Tibial nerve (tissue), 4 donors: ENCODE measurements at places on chromosomes 1 and 21. TPM values are rescaled to one million over a fixed set of nuclear protein-coding genes. Genes with fewer than 3 reads are reported as not detected.
A peak's percentile ranks its signal among the peaks of the same experiment; 100 is the strongest.

The SMCP gene
- total RNA-seq, result not detected

The BNIPL gene
- 1.3 TPM for total RNA-seq

The FBXO2 gene
- total RNA-seq, result 7.5 TPM

The LCE3C gene
- not detected for total RNA-seq

The SAMD13 gene
- 1.5 TPM for total RNA-seq

The C4BPA gene
- total RNA-seq, result not detected

The KCNJ9 gene
- total RNA-seq, result not detected

The CELA2B gene
- total RNA-seq, result not detected

The PCP4 gene
- total RNA-seq, result not detected

The TNFRSF1B gene
- 27.4 TPM for total RNA-seq

The ITLN2 gene
- total RNA-seq, result not detected

The MPZ gene
- total RNA-seq, result 1,776 TPM

- H3K4me1 ChIP-seq, result no peaks in the 10 kb centered on the region
- no peaks in the 10 kb centered on the region for H3K27me3 ChIP-seq
- H3K36me3 ChIP-seq, result no peaks in the 10 kb centered on the region
- H3K4me3 ChIP-seq, result no peak overlapping the region
Measured at GRCh38 chr1:119475866-119476439, 31.1 kb upstream of the HSD3B1 start.

GRCh38 chr1:175070818-175071217 is 3.2 kb downstream of the TNN start:
- no peak overlapping the region for H3K27ac ChIP-seq
- no peak overlapping the region for H3K4me3 ChIP-seq
- DNase-seq, result no peak

- no peak overlapping the region for H3K4me3 ChIP-seq
- no peaks in the 10 kb centered on the region for H3K27me3 ChIP-seq
- H3K27ac ChIP-seq, result no peak overlapping the region
- H3K36me3 ChIP-seq, result no peaks in the 10 kb centered on the region
- no peak for DNase-seq
Measured at GRCh38 chr21:34986561-34987500, 62.3 kb downstream of the RUNX1 start.

DNA sequence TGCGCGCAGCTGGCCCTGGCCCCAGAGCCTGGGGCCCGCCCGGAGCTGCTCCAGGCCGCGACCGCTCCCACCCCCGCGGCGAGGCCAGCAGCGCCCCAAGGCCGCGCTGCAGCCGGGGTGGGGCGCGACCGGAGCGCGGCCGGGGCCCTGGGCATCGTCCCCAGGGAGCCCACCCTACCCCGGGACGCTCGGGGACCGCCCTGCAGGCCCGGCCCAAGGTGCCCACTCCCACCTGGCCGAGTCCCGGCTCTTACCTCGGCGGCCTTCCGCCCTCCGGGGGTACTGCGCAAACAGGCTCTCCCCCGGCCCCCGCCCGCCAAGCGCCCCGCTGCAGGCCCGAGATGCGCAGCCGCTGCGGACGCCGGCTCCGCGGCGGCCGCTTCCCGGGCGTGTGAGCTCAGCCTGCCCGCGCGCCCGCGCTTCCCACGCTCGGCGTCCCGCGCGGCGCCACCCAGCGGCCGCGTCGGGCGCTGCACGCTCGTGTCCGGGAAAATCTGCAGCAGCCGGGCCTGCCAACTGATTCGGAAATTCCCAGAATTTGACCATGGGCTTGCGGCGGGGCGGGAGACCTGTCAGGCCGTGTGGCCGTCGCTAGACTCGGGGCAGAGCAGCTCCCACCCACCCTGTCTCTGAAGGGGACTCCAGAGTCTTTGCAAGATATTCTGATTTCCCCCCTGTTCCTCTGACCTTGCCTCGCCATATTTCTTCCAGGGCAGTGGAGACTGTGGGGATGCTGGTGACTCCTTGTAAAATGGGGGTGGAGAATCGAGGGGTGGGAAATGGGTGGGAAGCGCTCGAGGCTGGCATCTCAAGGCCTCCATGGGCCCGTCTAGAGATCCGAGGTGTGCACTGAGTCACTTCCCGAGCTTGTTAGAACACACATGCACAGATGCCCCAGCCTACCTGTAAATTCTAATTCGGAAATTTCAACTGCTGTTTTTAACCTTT is 41.9 kb downstream of the CD34 start:
- peaks cover 83% of the 10 kb centered on the region for H3K4me1 ChIP-seq
- no peaks in the 10 kb centered on the region for H3K36me3 ChIP-seq
- H3K4me3 ChIP-seq, result peak overlapping the region; percentile 98
- H3K27ac ChIP-seq, result peak overlapping the region; percentile 99
- peak; percentile 65 for DNase-seq

DNA sequence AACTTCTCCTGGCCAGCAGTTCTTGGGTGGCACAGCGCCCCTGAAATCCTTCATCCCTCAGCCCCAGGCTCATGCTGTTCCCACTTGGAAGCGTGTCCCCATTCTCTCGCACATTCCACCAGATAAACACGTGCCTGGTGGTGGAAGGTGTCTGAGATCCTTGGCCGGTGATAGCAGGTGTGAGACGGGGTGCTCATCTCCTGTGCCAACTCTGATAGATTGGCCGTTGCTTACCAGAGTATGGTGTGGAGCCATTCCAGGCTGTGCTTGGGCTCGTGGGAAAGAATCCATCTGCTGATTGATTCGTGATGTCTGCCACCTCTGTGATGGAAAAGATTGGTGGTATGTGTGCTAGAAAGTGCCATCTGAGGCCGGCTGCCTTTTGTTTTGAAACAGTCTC is 22.2 kb downstream of the ACTL8 start:
- H3K27ac ChIP-seq, result no peak overlapping the region
- H3K36me3 ChIP-seq, result no peaks in the 10 kb centered on the region
- peaks cover 4% of the 10 kb centered on the region for H3K4me1 ChIP-seq
- no peak for DNase-seq
- no peak overlapping the region for H3K4me3 ChIP-seq

GRCh38 chr1:218336328-218336727 is 8.8 kb upstream of the TGFB2 start:
- H3K27me3 ChIP-seq, result no peaks in the 10 kb centered on the region
- peaks cover 4% of the 10 kb centered on the region for H3K4me1 ChIP-seq
- no peak for DNase-seq
- H3K4me3 ChIP-seq, result no peak overlapping the region
- no peak overlapping the region for H3K27ac ChIP-seq

DNA sequence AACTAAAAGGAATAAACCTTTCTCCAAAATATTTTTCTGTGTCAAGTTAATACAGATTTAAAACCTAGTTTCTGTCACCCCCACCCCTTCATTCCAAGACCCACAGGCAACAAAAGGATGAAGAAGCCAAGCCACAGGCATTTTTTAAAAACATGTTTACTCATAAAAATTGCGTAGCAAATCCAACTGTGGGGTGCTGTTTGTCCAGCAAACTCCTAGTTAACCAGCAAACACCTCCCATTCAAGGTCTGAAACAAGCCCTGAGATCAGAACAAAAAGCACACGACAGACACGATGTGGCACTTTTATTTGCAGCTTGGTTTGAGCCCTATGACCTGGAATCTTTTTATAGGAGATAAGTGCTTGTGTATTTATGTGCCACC is 149.9 kb upstream of the CAMK1G start:
- no peak overlapping the region for H3K4me3 ChIP-seq
- H3K36me3 ChIP-seq, result no peaks in the 10 kb centered on the region
- no peak overlapping the region for H3K27ac ChIP-seq

- no peaks in the 10 kb centered on the region for H3K27me3 ChIP-seq
- peaks cover 89% of the 10 kb centered on the region for H3K36me3 ChIP-seq
- no peaks in the 10 kb centered on the region for H3K4me1 ChIP-seq
- no peak overlapping the region for H3K27ac ChIP-seq
- H3K4me3 ChIP-seq, result no peak overlapping the region
Measured at GRCh38 chr1:225413708-225414375, 14.0 kb downstream of the LBR start.

GRCh38 chr1:186715887-186716809 is 35.9 kb upstream of the PTGS2 start:
- no peaks in the 10 kb centered on the region for H3K4me1 ChIP-seq
- no peak for DNase-seq
- H3K27ac ChIP-seq, result no peak overlapping the region
- no peaks in the 10 kb centered on the region for H3K27me3 ChIP-seq

DNA sequence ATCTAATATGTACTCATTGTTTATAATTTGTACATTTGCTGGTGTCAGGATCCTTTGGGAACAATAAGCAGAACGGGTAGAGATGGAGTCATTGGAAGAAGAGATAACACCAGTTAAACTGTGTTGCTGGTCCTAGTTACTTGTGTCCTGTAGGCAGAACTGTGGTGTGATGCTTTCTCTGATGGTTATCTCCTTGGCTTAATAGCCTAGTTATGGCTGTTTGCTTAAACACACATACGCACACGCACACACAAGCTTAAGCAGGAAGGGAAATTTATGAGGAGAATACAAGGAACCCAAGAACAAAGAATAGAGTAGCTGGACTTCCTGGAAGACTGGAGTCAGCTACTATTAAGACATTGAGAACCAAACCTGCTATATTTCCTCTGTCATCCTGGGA is 5.7 kb upstream of the PKN2 start:
- no peak overlapping the region for H3K4me3 ChIP-seq
- no peaks in the 10 kb centered on the region for H3K27me3 ChIP-seq
- H3K27ac ChIP-seq, result no peak overlapping the region
- no peak for DNase-seq
- peaks cover 17% of the 10 kb centered on the region for H3K4me1 ChIP-seq
- H3K36me3 ChIP-seq, result no peaks in the 10 kb centered on the region

GRCh38 chr21:45445369-45445768 is 40.4 kb downstream of the COL18A1 start:
- H3K4me1 ChIP-seq, result no peaks in the 10 kb centered on the region
- H3K27ac ChIP-seq, result no peak overlapping the region
- H3K4me3 ChIP-seq, result no peak overlapping the region
- no peaks in the 10 kb centered on the region for H3K27me3 ChIP-seq
- DNase-seq, result no peak

DNA sequence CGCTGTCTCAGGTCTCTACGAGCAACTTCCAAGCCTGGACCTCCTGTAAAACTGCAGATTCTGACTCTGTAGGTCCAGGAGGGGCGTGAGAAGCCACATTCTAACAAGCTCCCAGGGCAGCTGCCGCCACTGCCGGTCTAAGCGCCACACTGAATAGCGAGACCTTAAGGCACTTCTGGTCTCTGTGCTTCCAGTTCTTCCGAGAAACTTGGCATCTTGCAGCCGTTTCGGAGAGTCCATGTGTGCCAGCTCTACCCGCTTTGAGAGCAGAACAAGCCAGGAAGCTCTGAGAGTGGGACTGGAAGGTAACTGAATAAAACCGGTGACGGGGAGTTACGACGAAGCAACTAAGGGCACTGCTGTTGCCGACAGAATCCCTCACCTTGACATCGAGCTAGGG is 12.5 kb downstream of the AGT start:
- no peaks in the 10 kb centered on the region for H3K27me3 ChIP-seq
- DNase-seq, result no peak
- H3K27ac ChIP-seq, result no peak overlapping the region

- H3K27me3 ChIP-seq, result no peaks in the 10 kb centered on the region
- no peak overlapping the region for H3K4me3 ChIP-seq
- no peaks in the 10 kb centered on the region for H3K4me1 ChIP-seq
- H3K27ac ChIP-seq, result no peak overlapping the region
- H3K36me3 ChIP-seq, result no peaks in the 10 kb centered on the region
- DNase-seq, result no peak
Measured at GRCh38 chr1:180415985-180416633, 86.3 kb downstream of the ACBD6 start.

DNA sequence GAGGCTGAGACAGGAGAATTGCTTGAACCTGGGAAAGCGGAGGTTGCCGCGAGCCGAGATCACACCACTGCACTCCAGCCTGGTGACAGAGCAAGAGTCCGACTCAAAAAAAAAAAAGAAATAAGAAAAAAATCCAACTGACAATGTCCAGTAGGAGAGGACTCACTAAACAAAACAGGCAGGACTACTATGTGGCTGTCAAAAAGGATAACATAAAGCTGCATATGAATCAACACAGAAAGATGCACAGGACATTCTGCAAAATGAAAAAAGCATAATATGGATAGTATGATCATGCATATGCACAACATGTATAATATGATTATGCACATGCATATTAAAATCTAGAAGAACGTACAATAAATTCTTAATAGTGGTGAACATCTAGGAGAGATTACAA is 80.7 kb downstream of the JAK1 start:
- H3K36me3 ChIP-seq, result peaks cover 35% of the 10 kb centered on the region
- no peaks in the 10 kb centered on the region for H3K4me1 ChIP-seq
- H3K27me3 ChIP-seq, result no peaks in the 10 kb centered on the region
